ENCODE measurements at places on chromosomes 5 and 9.

GRCh38 chr9:12272471-12273120 lies 420.6 kb upstream of the TYRP1 start:
- DNase-seq, result no peak

DNA sequence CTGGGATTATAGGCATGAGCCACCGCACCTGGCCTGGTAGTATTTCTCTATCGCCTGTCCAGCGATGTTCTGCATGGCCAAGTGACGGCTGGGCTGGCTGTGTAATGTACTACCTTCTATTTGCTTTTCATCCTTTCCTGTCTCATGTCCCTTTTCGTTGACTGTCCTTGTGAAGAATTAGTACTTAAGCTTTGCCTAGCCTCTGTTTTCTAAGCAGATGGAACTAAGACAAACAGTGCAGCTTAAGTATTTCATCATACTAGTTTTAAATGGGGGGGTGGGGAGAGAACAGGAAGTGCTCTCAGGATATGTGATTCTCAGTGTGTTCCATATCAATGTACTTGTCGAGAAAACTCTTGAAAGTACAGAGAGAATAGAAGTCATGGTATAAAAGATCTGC lies 31.7 kb upstream of the CCL21 start:
- no peak for DNase-seq

GRCh38 chr9:35350827-35351549 lies 138.9 kb upstream of the RUSC2 start:
- no peak for DNase-seq

GRCh38 chr9:106707738-106708474 lies 155.1 kb upstream of the ZNF462 start:
- no peak for DNase-seq

DNA sequence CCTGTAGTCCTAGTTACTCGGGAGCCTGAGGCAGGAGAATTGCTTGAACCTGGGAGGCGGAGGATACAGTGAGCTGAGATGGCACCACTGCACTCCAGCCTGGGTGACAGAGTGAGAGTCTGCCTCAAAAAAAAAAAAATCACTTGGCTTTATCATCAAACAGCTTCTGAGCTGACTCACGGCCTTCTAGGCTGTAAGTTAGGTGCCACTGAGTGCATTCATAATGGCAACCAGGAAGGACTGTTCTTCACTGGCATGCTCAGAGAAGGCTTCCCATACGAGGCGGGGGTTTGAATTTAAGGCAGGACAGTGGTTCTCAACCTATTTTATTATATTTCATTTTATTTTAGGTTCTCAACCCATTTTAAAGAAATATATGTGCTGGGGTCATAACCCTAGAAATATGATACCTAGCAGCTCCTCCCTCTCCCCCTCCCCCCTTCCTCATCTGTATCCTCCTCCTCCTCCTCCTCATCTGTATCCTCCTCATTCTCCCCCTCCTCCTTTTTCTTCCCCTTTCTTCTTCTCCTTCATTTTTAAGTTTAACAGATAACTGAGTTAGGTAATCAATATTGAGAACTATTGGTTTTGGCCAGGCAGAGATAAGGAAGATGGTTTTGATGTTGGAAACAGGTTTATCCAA lies 19.0 kb upstream of the LHFPL2 start:
- no peak for DNase-seq

DNA sequence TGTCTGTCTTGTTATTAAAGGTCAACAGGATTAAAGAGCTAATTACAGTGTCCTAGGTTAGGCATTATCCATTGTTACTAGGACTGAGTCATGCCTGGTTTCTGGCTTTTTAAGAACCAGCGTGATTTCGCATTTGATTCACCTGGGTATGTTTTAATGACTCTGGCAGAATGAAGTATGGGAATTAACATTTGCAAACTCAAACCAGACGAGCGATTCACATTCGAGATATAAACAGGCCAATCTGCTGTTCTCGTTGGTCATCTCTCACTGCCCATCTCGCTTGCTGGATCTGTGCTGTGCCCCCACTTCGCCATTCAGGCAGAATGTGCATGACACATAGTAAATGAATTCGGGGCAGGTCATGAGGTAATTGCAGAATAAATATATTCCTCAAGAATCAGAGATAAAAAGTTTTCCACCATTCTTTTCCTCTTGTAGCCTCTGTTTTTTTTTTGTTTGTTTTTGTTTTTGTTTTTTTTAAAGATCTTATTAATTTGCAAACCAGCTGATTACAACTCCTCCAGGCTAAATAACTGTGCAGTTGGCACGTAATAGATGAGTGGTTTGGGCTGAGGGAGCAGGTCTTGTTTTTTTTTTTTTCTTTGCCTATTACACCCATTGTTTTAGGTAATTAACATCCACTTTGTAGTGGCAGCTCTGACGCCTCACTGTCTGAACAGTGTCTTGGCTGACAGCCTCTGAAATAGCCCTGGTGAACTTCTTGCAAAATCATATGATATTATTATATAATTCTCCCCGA lies 313.5 kb upstream of the MSX2 start:
- DNase-seq, result no peak

DNA sequence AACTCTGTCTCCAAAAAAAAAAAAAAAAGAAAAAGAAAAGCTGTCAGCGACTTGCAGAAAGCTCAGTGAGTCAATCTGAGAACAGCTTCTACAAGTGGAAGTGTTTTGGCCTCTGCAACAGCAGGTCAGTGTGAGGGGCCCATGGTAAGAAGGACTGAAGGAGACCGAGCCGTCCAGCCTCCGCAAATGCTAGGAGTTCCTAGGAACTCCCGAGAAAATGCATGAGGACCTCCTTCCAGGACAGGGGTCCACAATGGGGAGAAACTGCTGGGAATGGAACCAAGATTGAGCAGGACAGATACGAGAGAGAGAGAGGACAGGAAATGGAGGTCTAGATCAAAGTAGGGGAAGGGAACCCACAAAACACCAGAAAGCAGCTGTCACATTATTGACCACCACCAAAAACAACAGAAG lies 180.5 kb downstream of the CRB2 start:
- no peak for DNase-seq

DNA sequence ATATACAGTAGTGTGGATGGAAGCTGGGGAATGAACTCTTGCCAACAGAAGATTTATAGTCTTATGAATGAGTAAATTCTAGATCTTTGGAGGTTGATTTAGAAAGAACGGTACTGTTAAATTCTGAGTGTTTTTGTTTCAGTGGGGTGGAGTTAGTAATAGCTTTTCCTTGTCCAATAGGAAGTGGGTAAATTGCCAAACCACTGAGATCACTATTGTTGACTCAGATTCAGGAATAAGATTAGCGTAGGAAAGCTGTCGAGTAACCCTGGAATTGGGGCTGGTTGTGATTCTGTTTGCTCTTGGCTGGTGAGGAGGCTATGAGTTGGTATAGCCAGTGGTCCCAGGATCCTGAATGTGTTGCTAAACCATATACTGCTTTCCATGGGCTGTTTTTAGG lies 155.6 kb downstream of the ARHGAP26 start:
- DNase-seq, result peak; percentile 13
